ENCODE measurements at places on chromosomes 6 and 20. TPM values are rescaled to one million over a fixed set of nuclear protein-coding genes. Genes with fewer than 3 reads are reported as not detected.

- no peak for DNase-seq
These were observed 65.5 kb downstream of the SYNJ2 start for GRCh38 chr6:158047127-158047518.

GRCh38 chr6:89413006-89413400 is 930 bp upstream of the RRAGD start:
- DNase-seq, result no peak

DNA sequence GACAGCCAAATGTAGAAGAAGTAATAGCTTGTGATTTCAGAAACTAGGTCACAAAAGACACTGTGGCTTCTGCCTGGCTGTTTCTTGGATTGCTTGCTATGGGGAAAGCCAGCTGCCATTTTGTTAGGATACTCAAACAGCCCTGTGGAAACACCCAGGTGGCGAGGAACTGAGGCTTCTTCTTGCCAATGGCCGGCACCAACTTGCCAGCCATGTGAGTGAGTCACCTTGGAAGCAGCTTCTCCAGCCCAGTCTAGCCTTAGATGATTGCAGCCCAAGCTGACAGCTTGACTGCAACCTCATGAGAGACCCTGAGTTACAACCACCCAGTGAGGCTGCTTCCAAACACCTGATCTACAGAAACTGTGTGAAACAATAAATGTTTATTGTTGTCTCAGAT is 11.9 kb upstream of the KIAA1755 start:
- DNase-seq, result no peak

DNA sequence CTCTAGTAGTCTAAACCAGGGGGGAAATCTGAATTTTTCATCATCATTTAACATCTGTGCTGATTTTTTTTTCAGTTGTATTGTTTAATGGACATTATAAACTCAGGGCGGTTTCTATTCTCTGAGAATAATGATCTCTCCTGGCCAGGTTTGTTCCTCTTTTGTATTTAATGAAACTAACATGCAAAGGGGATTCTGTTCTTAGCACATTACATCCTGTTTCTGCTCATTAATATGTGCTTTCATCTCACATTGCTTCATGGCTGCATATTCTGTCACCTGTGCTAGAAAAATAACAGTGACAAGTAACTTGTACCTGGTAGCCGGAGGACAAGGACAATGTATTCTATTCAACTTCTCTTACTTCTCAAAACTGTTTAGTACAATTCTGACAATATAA is 806 bp downstream of the HLA-DOB start:
- DNase-seq, result no peak

DNA sequence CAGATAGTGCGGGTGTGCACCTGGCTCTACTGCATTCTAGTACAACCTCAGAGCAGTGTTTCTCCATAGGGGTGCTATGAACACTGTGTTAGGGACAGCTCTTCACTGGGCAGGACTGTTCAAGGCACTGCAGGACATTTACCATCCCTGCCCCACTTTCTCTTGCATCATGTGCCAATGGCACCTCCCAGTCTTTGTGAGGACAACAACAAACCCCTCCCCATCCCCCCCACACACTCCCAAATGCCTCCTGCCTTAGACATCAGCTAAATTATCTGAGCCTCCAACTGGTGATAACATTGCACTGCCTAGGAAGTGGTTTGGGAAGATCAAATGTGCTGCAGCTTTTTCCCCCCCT is 98.9 kb downstream of the FYN start:
- no peak for DNase-seq

- DNase-seq, result no peak
These were observed 1.9 kb downstream of the BCAS1 start for GRCh38 chr20:54068495-54068894.

- DNase-seq, result no peak
These were observed 55.7 kb upstream of the TNFAIP3 start for GRCh38 chr6:137811121-137811915.

GRCh38 chr6:106847116-106847515 is 127.4 kb downstream of the CD24 start:
- no peak for DNase-seq

GRCh38 chr6:17869753-17870050 is 117.7 kb downstream of the KIF13A start:
- DNase-seq, result no peak

GRCh38 chr6:28003661-28004060 is 46.6 kb downstream of the OR2B6 start:
- DNase-seq, result no peak

- DNase-seq, result no peak
These were observed 24.9 kb downstream of the DPPA5 start for GRCh38 chr6:73329201-73329600.

DNA sequence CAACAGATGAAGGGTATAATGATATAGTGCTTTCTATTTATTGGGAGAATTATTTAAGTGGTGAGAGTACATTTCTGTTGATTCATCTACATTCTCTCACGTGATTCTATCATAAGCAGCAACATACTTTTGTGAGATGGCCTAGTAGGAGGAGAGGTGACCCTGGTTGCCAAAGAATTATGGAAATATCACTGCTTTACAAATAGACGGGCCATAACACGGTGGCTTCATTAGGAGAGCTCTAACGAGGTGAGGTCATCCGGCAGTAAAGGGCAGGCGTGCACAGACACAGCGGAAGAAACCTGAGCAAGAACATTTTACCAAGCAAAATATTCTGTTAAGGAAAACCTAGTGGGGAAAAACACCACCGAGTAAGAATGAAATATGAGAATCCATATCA is 337.4 kb upstream of the QKI start:
- DNase-seq, result no peak

GRCh38 chr6:136890194-136890839 is 31.8 kb upstream of the SLC35D3 start:
- DNase-seq, result no peak

DNA sequence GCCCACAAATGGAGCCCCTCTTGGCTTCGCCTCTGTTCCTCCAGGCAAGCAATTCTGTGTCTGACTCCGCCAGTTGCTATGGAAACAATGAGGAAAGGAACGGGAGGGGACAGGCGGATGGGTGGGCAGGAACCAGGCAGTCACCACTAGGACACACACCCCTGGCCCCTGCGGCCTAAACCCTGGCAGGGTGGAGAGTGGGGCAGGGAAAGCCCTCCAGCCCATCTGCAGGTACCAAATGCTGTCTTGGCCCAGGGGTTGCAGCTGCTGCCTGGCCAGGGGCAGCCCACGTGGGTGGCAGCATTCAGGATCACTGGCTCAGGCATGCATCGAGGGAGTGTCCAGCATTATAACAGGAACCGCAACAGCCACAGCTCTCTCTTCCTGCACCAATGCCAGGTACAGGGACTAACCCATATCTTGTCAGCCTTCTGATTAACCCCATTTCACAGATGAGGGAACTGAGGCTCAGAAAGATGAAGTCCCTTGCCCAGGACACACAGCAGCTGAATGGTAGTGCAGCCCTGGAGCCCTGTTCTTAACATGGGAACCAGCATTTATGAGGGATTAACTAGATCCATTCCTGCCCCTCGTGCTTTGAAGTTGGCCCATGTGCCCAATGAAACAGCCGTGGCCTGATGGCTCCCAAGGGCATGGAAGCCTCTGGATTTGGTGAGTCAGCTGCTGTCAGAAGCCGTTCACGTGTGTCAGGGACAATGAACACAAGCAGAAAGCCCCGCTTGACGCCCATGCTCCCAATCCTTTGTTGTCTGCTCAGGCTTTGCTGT is 66.3 kb downstream of the NOL4L start:
- no peak for DNase-seq

- DNase-seq, result no peak
These were observed 5.2 kb downstream of the TENT5A start for GRCh38 chr6:81747327-81747726.

- DNase-seq, result no peak
These were observed 20.2 kb downstream of the GPR6 start for GRCh38 chr6:109998159-109998785.

GRCh38 chr20:44234566-44235317 is 12.4 kb upstream of the GDAP1L1 start:
- DNase-seq, result no peak

- DNase-seq, result no peak
These were observed 1.4 kb upstream of the CHD6 start for GRCh38 chr20:41619360-41620100.

- no peak for DNase-seq
These were observed 50.3 kb downstream of the LGSN start for GRCh38 chr6:63269470-63269869.

DNA sequence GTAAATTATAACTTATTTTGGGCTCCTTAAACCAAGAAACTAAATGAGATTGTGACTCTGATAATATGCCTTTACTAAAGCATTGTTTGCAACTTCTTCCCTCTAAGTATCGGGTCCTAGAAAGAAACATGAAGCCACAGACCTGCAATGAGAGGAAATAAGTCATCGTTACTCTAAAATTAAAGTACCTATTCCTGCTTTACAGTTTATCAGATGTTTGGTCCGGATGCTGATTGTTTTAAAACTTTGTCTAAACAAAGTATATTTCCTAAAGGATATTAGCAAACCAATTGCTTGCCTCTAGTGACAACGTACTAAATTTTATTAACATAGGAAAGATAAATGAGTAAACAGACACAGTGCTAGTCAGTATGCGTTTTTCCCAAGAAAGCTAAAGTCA is 216.8 kb downstream of the GJA1 start:
- DNase-seq, result no peak

GRCh38 chr6:170290296-170291128 is at the start of gene DLL1:
Gene DLL1, minus strand, starts transcription at chr6:170291078. Its CDS starts 939 bp downstream, at chr6:170290139.
- no peak for DNase-seq

DNA sequence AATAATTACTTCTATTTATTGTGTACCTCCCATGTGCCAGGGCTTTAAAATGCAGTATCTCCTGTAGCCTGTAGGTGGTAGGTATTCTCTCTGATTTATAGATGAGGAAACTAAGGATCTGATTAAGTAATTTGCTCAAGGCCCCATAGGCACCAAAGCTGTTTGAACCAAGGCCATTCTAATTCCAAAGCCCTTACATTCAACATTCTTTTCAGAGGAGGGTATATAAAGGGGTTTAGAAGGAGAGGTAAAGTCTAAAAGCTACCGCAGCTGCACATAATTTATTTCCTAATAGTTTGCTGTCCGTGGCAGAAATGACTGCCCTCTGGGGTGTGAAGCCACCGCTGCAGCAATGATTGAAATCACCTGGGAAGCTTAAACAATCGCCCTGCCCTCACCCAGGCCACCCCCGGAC is 95.0 kb upstream of the FAM8A1 start:
- DNase-seq, result no peak

GRCh38 chr6:25027221-25027916 is 91.6 kb upstream of the RIPOR2 start:
- no peak for DNase-seq

DNA sequence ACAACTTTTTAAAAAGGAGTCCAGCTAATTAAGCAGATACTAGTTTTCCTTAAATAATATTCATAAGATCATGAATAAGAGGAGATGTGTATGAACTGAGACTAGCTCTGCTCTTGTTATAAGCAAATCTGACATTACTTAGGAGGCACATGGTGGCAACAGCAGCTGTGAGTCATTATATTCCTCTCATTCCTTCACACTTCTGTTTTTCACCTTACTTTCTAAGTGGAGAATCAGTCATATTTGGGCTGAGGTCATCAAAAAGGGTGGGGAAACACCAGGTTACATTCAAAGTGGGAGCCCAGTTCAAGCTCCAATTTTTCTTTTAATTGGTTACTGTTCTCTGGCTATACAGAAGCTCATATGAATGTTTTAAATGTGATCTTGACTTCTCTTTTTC is 6.0 kb upstream of the RIPPLY2 start:
- no peak for DNase-seq

GRCh38 chr20:13322198-13322597 is 101.1 kb downstream of the ISM1 start:
- DNase-seq, result no peak

GRCh38 chr6:26196846-26197635 is 109.8 kb downstream of the HFE start:
- no peak for DNase-seq

DNA sequence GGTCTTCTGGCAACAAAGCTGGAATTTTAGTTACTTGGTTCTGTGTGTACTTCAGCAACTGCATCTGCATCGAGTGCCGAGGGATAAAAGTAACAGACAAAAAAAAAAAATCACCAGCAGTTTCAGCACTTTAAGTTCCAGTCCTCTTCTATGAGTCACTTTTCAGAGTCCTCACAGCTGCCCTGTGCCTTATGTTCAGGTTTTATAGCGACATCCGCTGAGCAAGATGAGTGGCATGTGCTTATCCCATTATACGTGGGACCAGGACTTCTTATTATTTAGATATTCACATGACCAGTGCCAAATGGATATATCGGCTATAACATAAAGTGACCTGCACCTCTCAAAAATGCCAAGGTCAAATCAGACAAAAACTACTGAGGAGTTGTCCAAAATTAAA is 242.9 kb downstream of the FOXA2 start:
- DNase-seq, result no peak

- DNase-seq, result no peak
These were observed 148.3 kb downstream of the HS3ST5 start for GRCh38 chr6:114194362-114195026.

DNA sequence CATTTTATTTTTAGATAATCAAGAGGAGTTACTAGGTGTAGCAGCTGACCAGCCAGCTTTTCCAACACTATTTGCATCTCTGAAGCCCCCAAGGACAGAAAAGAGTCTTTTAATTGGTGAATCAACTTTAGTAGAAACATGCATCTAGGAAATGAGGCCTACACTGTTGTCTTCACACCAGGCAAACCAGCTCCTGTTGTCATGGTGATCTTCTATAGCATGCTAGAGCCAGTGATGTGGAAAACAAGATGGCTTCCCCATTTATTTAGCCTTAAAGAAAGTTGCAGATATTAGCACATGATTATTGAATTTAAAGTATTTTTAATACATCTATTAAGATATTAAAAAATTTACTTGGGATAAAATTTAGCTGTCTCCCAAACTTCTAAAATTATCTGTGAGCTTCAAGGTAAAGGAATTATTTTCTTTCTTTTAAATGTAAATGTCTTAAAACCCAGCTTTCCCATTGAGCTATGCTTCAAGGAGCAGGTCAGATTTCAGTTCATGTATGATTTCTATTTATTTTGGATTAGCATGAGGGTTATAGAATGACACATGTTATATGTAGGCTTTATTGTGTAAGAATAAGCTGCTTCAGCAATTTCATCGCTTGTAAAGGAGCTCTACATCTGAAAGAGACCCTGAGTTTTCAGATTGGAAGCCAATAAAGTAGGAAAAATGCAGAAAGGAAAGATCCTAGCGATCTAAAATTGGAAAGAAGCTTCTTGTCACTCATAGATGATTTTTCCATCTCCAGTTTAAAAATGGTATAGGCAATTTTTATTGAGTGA is 564.9 kb upstream of the CITED2 start:
- DNase-seq, result no peak

Gene FILIP1
- total RNA-seq, result 11.3 TPM

Gene ZNF334
- 31.8 TPM for total RNA-seq

Gene BTNL2
- not detected for total RNA-seq

Gene CCN6
- total RNA-seq, result not detected

Gene EYA2
- 10.2 TPM for total RNA-seq

Gene SOX4
- 223 TPM for total RNA-seq

Gene PSORS1C2
- total RNA-seq, result not detected

Gene KCNG1
- 44.2 TPM for total RNA-seq

Gene TNFRSF21
- total RNA-seq, result 24.2 TPM

Gene PRPH2
- total RNA-seq, result 0.11 TPM

Gene ABHD12
- total RNA-seq, result 47.1 TPM

Gene SYNDIG1
- total RNA-seq, result 0.80 TPM

Gene ZBTB24
- 9.1 TPM for total RNA-seq

Gene CDSN
- not detected for total RNA-seq

Gene RHAG
- total RNA-seq, result not detected

Gene MPIG6B
- total RNA-seq, result 0.33 TPM

Gene CST7
- total RNA-seq, result not detected

Gene NT5E
- 0.23 TPM for total RNA-seq

Gene ANKRD6
- 43.5 TPM for total RNA-seq

Measured in mesothelial cell of epicardium (in vitro differentiated cells).